ENCODE measurements at places on chromosomes 11 and 22.

DNA sequence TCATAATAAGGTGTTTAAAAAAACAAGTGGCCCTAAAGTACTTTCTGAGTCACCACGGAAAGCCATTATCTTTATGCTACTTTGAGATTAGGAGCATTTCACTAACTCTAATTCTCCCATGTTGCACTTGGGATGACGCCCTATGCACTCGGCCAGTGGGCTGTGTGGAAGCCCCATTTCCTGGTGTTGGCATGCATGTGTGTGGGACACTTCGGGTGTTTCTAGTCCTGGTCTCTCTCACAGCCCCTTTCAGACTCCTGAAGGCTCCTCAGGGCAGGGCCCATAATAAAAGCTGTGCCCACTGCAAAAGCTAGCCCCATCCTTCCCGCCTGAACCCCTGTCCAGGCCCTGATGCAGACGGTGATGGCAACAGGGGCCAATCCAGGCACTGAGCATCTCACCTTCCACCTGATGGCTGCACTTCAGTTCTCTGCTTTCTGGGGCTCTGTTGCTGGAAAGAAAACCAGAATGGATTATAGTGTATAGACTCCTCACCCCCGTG is 14.9 kb upstream of the FXYD2 start:
- DNase-seq, result no peak

DNA sequence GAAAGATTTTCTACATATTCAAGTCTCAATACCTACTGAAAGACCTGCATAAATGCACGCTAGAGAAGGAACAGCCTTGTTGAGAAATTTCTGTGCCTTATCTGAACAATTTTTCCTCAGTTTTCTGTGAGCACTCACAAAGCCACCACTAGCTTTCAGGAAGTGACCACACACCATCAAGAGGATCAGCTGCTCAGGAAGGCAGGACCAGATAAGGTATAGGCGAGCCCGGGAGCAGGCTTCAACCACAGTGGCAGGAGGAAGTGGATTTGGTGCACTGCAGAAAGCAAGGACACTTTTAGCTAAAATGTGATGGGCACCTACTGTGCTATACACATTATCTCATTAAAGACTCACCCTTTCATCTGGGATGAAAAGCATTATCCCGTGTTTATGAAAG is 220.8 kb downstream of the RAB38 start:
- DNase-seq, result no peak

- no peak for DNase-seq
These were observed 99.1 kb downstream of the XRRA1 start for GRCh38 chr11:74849525-74850391.

DNA sequence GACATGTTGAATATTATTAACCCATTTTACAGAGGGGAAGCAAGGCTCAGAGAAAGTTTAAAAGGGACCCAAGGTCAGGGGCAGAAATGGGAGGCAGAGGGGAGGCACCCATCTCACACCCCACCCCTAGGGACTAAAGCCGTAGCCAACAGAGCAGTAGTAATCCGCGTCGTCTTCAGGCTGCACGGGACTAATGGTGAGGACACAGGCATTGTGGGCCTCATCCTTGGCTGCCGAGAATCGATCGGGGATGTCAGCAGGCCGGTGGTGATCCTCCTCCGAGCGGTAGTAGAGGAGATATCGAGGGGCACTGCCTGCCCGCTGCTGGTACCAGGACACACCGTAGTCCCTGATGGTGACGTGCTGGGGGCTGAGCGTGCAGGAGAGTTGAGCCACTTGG is 1.5 kb downstream of the VPREB3 start:
- no peak for DNase-seq

- DNase-seq, result no peak
These were observed 24.6 kb downstream of the FXYD6 start for GRCh38 chr11:117851852-117852251.

DNA sequence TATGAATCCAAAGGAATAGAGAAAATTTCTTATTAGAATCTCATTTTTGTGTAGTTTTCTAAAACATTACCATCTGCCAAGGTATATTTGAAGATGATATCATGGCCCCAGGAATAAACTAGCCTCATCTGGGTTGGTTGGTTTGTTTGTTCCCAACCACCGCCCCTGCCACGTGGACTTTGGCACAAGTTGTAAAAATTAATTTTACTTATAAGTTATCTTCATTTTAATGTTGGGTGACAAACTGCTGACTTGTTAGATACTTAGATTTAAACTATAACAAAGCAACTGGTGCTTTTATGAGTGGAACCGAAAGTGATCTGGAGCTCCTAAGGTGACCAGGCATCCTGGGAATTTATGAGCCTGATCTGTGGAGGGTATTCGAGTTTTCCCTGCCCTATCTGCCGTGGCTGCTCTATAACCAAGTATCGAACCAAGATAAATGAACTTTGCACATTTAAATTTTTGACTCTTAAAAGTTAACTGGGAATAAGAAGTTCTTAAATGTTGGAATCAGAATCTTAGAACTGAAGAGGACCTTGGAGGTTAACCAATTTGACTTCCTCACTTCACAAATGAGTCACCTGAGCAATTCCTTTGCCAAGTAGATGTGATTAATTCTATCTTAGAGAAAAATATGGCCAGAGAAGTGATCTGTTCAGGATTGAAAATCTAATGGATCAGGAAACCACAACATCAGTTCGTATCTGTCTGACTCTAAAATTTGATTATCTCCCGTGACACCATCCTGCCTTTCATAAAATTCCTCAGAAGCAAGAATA is 129.1 kb upstream of the ARHGAP42 start:
- no peak for DNase-seq

GRCh38 chr11:115455613-115456012 is 48.6 kb downstream of the CADM1 start:
- no peak for DNase-seq

DNA sequence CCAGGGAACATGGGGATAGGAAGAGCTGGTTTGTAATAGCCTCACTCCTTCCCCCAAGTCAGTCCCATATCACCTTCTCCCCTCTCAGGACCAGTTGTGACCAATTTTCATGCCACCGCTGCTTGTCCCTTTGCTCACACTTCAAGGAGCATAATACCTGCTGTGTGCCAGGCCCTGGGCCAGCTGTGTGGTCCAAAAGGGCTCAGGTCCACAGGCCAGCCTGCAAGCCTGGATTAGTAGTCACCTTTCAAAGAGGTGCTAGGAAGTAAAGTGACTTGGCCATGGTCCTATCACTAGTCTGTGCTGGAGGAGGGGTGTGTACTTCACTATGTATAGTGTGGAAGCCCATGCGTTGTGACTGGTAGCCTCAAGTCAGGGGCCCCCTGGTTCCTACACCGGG is 38.5 kb upstream of the SUSD2 start:
- no peak for DNase-seq

- DNase-seq, result no peak
These were observed 64.8 kb downstream of the MAPK1 start for GRCh38 chr22:21802673-21803072.

GRCh38 chr11:44306918-44307244 is 3.1 kb downstream of the ALX4 start:
- DNase-seq, result no peak

DNA sequence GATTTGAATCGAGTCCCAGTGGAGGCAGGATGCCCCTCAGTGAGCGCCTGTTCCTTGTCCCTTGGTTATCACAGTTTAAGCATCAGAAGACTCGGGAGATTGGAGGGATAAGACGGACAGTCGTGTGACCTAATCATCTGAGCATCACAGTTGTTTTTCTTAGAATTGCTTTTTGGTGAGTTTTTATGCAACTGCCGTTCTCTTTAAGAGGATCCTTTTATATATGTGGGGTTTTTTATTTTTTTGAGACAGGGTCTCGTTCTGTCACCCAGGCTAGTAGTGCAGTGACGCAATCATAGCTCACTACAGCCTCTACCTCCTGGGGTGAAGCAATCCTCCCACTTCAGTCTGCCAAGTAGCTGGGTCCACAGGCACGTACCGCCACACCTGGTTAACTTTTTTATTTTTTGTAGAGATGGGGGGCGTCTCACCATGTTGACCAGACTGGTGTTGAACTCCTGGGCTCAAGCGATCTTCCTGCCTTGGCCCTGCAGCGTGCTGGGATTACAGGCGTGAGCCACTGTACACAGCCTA is 16.5 kb downstream of the NUP50 start:
- no peak for DNase-seq

- no peak for DNase-seq
These were observed 290.7 kb downstream of the TBC1D22A start for GRCh38 chr22:47053013-47053725.

GRCh38 chr11:11081776-11082175 is 223.9 kb upstream of the ZBED5 start:
- no peak for DNase-seq
